ENCODE measurements at places on chromosomes 7 and 10.

DNA sequence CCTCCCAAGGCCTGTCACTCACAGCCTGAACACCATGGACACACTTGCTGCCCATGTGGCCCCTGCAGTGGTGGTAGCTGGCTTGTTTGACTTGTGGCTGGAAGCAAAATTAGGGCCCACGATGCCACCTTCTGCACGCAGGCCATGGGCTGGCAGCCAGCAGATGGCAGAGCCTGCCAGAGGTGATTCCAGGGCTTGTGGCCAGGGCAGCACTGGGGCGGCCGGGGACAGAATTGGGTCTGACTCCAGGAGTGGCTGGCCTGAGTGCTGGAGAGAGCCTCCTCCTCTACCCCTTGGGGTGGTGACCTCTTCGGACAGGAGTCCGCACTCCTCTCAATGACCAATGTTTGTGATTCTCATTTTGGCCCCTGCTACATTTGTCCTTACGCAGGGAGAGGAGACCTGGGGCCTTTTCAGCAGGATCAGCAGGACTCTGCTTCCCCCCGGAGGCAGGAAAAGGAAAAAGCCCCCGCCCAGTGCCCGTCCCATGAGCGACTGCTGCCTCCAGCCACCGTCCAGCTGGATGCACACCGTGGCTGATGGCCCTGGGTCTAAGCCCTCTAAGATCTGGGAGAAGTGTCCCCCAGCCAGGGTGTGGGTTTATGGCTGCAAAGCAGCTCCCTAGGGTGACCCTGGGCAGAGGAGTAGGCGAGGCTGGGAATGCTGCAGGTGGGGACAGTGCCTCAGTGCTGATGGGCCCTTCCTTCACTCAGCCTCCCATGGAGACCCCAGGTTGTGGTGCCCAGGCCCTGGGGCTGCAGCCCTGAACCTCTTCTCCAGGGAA, 26.5 kb downstream of the DNAJB12 start:
- no peak overlapping the region for H3K4me3 ChIP-seq
- peak; percentile 72 for DNase-seq
- H3K36me3 ChIP-seq, result no peaks in the 10 kb centered on the region
- no peaks in the 10 kb centered on the region for H3K27me3 ChIP-seq

- no peak for DNase-seq
- no peak overlapping the region for H3K4me3 ChIP-seq
- peaks cover 31% of the 10 kb centered on the region for H3K27me3 ChIP-seq
- no peaks in the 10 kb centered on the region for H3K4me1 ChIP-seq
These were observed 389.6 kb upstream of the PODXL start for GRCh38 chr7:131945957-131946544.

DNA sequence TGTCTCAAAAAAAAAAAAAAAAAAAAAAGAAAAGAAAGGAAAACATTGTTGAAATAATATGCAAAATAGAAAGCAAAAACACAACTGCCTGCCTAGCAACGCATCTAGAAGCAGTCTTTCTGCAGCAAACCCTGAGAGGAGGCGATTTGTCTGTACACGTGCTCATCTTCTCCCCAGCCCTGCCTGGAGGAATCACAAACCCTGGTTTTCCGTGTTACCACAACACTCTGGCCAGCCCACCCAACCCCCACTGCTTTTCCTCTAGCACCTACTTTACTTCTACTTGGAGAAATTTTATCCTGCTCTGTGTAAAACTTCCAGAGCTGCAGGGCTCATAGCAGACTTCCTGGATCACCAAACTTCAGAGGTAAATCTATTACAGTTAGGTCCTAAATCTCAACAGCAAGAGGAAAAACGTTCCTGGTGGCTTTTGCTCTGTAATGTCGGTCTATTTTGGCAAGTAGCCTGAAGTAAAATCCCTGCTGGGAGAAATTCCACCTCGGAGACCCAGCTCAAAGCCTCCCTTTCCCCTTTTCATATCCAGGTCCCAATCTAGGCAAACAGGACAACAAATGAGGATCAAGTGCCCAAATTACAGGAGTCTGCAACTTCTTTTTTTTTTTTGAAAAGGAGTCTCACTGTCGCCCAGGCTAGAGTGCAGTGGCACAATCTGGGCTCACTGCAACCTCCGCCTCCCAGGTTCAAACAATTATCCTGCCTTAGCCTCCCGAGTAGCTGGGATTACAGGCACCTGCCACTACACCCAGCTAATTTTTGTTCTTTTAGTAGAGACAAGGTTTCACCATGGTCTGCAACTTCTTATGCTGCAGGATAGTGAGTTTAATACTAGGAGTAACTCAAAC, 91.6 kb downstream of the DNMBP start:
- DNase-seq, result peak; percentile 81
- H3K27me3 ChIP-seq, result no peaks in the 10 kb centered on the region
- no peaks in the 10 kb centered on the region for H3K36me3 ChIP-seq
- H3K27ac ChIP-seq, result peak overlapping the region; percentile 73
- H3K4me3 ChIP-seq, result peak overlapping the region; percentile 49
- peaks cover 27% of the 10 kb centered on the region for H3K4me1 ChIP-seq

GRCh38 chr10:28090506-28090905, 91.6 kb upstream of the ODAD2 start:
- peaks cover 13% of the 10 kb centered on the region for H3K4me1 ChIP-seq
- no peaks in the 10 kb centered on the region for H3K36me3 ChIP-seq
- H3K4me3 ChIP-seq, result no peak overlapping the region
- DNase-seq, result no peak

DNA sequence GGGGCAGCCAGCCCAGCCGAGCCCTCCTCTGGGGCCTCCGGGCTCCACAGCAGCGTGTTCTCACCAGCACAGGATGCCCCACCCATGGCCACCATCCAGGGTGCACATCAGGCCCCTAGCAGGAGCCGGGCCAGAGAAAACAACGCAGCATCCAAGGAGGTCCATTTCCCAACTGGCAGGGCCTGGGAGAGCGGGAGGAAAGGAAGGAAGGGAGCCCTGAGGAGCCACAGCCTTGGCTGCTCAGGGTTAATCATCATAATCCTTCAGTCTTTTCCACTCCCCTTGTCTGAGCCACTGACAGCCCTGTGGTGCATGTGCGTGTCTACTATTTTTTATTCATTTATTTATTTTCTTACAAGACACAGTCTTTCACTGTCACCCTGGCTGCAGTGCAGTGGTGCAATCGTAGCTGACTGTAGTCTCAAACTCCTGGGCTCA, 3.6 kb downstream of the PLAC9 start:
- peak; percentile 97 for DNase-seq

DNA sequence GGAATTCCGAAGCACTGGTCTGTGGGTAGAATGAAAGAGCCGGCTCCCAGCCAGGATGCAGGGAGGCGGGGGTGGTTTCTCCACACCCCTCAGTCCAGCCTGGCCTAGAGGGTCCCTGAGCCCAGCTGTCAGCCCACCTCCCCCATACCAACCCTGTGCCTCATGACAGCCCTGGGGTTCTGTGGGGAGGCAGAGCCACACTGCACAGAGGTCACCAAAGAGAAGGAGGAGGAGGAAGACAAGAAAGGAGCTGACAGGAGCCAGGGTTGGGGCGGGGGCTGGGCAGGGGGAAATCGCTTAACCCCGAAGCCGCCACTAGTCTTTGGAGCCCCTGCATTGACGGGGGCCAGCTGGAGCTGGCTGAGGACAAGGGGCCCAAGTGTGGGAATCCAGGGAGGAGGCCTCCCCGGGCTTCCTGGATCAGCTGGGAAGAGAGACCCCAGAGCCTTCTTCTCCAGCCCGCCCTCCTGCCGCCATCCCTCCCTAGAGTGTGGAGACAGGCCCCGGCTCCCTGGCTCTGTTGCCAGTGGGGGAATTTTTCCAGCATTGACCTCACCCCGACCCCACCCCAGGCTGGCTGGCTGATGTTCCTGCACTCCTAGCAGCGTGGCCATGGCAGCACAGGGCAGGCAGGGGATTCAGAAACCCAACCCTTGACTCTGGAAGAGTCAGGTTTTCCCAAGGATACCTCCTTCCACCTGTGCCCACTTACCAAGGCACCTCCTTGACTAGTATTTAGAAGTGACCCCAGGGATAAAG, 32.5 kb downstream of the KAZALD1 start:
- no peaks in the 10 kb centered on the region for H3K36me3 ChIP-seq
- H3K4me3 ChIP-seq, result no peak overlapping the region
- H3K27ac ChIP-seq, result no peak overlapping the region
- H3K4me1 ChIP-seq, result no peaks in the 10 kb centered on the region
- H3K27me3 ChIP-seq, result peaks cover 36% of the 10 kb centered on the region
- DNase-seq, result no peak

DNA sequence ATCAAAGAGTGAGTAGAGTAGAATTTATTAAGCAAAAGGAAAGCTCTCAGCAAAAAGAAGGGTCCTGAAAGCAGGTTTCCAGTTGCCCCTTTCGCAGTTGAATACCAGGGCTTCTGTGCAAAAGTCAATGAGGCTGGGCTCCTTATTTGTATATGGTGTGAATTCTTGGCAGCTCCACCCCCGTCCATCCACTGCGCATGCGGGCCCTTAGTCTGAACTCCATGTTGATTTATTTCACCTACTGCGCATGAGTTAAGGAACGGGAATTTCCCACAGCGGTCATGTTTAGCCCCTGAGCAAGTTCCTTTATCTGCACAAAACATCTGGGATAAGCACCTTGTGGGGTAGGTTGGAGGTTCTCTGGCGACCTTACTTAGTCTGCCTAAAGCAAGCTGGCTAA, 325.6 kb downstream of the ZWINT start:
- no peak for DNase-seq
- no peaks in the 10 kb centered on the region for H3K27me3 ChIP-seq
- H3K4me1 ChIP-seq, result no peaks in the 10 kb centered on the region
- H3K4me3 ChIP-seq, result no peak overlapping the region
- no peak overlapping the region for H3K27ac ChIP-seq
- H3K36me3 ChIP-seq, result no peaks in the 10 kb centered on the region

- no peaks in the 10 kb centered on the region for H3K4me1 ChIP-seq
- no peaks in the 10 kb centered on the region for H3K36me3 ChIP-seq
- H3K27ac ChIP-seq, result no peak overlapping the region
- DNase-seq, result no peak
- no peaks in the 10 kb centered on the region for H3K27me3 ChIP-seq
These were observed 234.9 kb downstream of the EBF3 start for GRCh38 chr10:129728905-129729795.

GRCh38 chr7:76303202-76304147, 1.0 kb downstream of the HSPB1 start:
- peak overlapping the region; percentile 77 for H3K27ac ChIP-seq
- H3K27me3 ChIP-seq, result no peaks in the 10 kb centered on the region
- 0 out of 2 replicates have a peak, but pooled peaks cover 6% of the 10 kb centered on the region for H3K36me3 ChIP-seq
- DNase-seq, result peak; percentile 96
- H3K4me1 ChIP-seq, result peaks cover 10% of the 10 kb centered on the region

DNA sequence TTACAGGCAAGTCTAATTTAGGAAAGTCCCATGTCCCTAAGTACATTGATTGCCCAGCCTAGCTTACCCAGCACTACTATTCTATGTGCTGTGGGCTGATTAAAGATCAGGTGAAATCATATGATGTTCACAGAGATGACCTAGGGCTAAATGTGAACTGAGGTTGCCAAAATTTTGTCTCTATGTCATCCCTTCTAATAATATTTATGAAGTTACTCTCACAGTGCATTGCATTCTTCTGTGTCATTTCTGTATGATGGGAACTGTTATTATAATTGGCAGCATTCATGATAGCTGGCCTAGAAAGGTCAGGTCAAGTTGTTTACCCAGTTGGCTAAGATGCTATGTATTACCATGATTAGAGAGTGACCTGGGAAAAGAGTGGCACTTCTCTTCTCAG, 2.8 kb upstream of the PDK4 start:
- peaks cover 4% of the 10 kb centered on the region for H3K4me1 ChIP-seq
- no peaks in the 10 kb centered on the region for H3K27me3 ChIP-seq
- DNase-seq, result no peak
- H3K27ac ChIP-seq, result no peak overlapping the region

GRCh38 chr7:44603193-44603592, 3.2 kb upstream of the OGDH start:
- DNase-seq, result no peak
- H3K36me3 ChIP-seq, result no peaks in the 10 kb centered on the region
- H3K4me1 ChIP-seq, result peaks cover 4% of the 10 kb centered on the region
- no peaks in the 10 kb centered on the region for H3K27me3 ChIP-seq
- H3K4me3 ChIP-seq, result no peak overlapping the region

DNA sequence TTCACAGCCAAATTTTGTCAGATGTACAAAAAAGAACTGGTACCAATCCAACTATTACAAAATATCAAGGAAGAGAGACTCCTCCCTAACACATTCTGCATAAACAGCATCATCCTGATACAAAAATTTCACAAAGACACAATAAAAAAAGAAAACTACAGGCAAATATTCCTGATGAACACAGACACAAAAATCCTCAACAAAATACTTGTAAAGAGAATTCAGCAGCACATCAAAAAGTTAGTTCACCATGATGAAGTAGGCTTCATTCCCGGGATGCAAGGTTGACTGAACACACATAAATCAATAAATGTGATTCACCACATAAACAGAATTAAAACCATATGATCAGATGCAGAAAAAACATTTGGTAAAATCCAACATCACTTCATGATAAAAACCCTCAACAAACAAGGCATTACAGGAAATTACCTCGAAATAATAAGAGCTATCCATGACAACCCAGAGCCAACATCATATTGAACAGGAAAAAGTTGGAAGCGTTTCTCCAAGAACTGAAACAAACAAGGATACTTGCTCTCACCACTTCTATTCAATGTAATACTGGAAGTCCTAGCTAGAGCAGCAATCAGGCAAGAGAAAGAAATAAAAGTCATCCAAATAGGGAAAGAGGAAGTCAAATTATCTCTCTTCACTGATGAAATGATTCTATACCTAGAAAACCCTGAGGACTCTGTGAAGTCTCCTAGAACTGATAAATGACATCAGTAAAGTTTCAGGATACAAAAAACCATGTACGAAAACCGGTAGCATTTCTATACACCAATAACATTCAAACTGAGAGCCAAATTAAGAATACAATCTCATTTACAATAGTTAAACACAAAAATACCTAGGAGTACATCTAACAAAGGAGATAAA, 223.1 kb downstream of the REEP3 start:
- H3K4me3 ChIP-seq, result no peak overlapping the region
- H3K36me3 ChIP-seq, result no peaks in the 10 kb centered on the region
- peaks cover 15% of the 10 kb centered on the region for H3K4me1 ChIP-seq
- DNase-seq, result peak; percentile 73
- peak overlapping the region; percentile 38 for H3K27ac ChIP-seq
- no peaks in the 10 kb centered on the region for H3K27me3 ChIP-seq

- H3K4me3 ChIP-seq, result peak overlapping the region; percentile 35
- H3K4me1 ChIP-seq, result peaks cover 20% of the 10 kb centered on the region
- no peaks in the 10 kb centered on the region for H3K36me3 ChIP-seq
- DNase-seq, result peak; percentile 95
- peaks cover 11% of the 10 kb centered on the region for H3K27me3 ChIP-seq
These were observed 33.3 kb upstream of the MNX1 start for GRCh38 chr7:157043745-157044144.

GRCh38 chr10:48501226-48501625, 103.6 kb downstream of the ARHGAP22 start:
- no peak for DNase-seq
- peaks cover 13% of the 10 kb centered on the region for H3K4me1 ChIP-seq
- peaks cover 3% of the 10 kb centered on the region for H3K36me3 ChIP-seq
- H3K27ac ChIP-seq, result no peak overlapping the region
- H3K27me3 ChIP-seq, result no peaks in the 10 kb centered on the region

- H3K4me1 ChIP-seq, result peaks cover 51% of the 10 kb centered on the region
- H3K36me3 ChIP-seq, result peaks cover 17% of the 10 kb centered on the region
- peak overlapping the region; percentile 83 for H3K27ac ChIP-seq
- no peaks in the 10 kb centered on the region for H3K27me3 ChIP-seq
These were observed 66.5 kb downstream of the CDK6 start for GRCh38 chr7:92769844-92770243.

Data from GM23248 (cell line).